ENCODE measurements at places on chromosomes 11 and 22.
A peak's percentile ranks its signal among the peaks of the same experiment; 100 is the strongest.

GRCh38 chr11:104073950-104074705, 37.7 kb downstream of the DDI1 start:
- DNase-seq, result peak; percentile 45

GRCh38 chr22:42368379-42369249, 63.6 kb downstream of the NFAM1 start:
- DNase-seq, result no peak

- no peak for DNase-seq
Measured at GRCh38 chr11:882596-882995, 28.0 kb downstream of the CHID1 start.

DNA sequence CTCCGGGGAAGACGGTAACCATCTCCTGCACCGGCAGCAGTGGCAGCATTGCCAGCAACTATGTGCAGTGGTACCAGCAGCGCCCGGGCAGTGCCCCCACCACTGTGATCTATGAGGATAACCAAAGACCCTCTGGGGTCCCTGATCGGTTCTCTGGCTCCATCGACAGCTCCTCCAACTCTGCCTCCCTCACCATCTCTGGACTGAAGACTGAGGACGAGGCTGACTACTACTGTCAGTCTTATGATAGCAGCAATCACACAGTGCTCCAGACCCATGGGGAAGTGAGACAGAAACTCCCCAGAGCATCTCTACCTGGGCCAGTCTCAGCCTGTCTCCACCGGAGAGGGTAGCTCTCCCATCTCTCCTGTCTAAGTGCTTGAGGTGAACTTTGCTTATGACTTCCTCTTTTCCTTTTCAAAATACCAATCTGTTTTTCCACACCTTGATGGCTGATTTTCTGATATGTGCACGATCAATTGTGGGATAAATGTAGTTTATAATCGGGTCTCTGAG, 48.5 kb upstream of the VPREB1 start:
- DNase-seq, result no peak

- no peak for DNase-seq
Measured at GRCh38 chr22:42296381-42296853, 26.0 kb upstream of the TCF20 start.

DNA sequence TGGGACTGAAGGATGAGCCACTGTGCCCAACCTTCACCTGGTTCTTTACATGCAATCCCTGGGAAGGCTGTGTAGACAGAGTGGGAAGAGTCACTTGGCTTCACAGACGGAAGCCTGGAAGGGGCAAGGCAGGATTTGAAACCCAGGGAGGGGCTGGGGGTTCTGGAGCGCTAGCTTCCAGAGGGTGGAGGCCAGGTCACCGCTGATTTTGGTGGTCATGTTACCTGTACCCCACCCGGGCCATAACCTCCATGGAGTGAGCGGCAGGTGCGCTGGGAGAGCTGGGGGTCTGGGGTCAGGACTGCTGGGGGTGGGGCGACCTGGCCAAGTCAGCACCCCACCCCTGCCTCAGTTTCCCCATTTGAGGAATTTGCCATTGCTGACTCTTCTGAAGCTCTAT, 38.3 kb downstream of the PDGFB start:
- DNase-seq, result no peak

GRCh38 chr11:110147962-110148709, 54.9 kb downstream of the ZC3H12C start:
- peak; percentile 97 for DNase-seq

DNA sequence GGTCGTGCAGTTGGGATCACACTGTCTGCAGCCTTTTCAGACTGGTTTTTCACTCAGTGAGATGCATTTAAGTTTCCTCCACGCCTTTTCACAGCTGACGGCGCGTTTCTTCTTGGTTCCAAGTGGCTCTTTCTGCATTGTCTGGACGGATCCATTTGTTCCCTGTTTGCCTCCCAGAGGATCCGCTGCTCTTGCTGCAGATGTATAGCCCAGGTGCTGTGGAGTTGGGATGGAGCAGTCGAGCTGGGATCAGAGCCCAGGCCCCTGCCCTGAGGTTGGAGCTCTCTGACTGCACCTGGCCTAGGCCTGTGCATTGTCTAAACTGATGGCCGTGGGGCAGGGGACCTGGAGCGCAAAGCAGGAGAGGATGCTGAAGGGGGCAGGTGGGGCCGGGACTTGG, 51.6 kb downstream of the PARVB start:
- no peak for DNase-seq

- DNase-seq, result peak; percentile 40
Measured at GRCh38 chr11:83162377-83162776, 5.4 kb downstream of the PCF11 start.

DNA sequence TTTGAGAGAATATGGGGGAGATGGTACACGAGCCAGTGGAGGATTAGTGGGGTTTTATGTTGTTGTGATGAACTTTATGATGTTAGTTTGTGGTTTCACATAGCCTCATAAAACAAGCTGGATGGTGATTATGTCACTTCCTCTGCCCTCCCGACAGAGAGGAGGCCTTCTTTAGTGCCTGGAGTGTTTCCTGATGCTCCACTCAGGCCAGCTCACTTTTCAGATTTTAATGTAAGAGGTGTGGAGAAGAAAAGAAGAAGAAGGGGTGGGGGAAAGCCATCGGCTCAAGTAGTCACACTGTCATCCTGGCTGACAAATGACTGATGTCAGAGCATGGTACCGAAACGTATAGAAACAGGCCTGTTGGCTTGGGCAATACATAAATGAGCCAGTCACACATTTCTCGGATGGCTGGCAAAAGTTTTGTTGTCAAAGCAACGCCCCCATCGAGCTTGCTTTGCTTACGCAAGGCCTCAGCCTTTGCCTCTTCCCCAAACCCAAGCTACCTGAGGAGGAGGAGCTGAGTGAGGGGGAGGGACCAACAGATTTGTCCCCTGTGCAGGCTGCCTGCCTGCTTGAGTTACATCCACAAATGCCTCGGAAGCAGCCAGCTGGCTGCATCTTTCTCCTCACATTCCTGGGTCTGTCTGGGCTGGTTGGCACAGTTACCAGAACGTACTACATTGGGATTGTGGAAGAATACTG, at the start of gene HEPHL1:
HEPHL1 (plus strand) TSS at position 578 of the 705 bp plus-strand sequence; CDS start at position 593, 15 bp downstream.
- no peak for DNase-seq

- DNase-seq, result no peak
Measured at GRCh38 chr22:17007852-17008731, at the start of gene GAB4. GAB4 (minus strand) TSS chr22:17008222; CDS start chr22:17008114, 108 bp downstream.

- DNase-seq, result peak; percentile 70
Measured at GRCh38 chr11:104467404-104467803, 303.5 kb upstream of the PDGFD start.

GRCh38 chr22:37175414-37176281, 12.4 kb downstream of the C1QTNF6 start:
- DNase-seq, result no peak

- no peak for DNase-seq
Measured at GRCh38 chr11:5922749-5923426, 19.2 kb upstream of the OR56A3 start.

DNA sequence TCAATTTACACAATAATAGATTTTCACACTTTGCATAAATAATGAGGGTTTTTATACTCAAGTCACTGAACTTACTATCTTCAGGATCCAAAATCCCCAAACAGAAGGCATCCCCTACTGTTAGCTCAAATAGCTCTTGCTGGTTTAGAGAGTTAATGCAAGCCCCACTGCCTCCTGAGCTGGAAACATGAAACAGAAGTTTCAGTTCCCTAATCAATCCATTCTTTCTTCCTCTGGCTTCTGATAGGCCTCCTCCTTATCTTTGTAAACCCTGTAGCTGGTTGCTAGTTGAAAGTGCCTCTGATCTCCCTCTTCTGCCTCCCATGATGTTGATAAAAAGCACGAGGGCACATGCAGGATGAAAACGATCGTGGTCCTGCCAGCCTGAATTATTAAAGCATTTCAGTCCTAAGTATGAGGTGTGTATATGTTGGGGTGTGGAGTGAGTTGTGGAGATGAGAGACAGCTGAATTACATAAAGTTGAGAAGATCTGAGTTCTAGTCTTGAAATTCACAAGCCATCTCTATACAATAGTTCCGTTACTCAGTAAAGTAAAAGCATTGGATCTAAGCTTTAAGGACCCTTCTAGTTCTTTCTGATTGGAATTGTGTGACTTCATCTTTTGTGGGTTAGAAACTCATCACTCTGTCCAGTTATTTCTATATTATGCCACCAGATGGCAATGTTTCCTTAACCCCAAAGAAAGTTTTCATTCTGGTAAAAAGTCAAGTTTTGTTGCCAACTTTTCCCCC, 35.0 kb upstream of the EHF start:
- peak; percentile 81 for DNase-seq

GRCh38 chr22:49958366-49958921, 2.1 kb upstream of the PIM3 start:
- no peak for DNase-seq

GRCh38 chr11:1219446-1219833, 3.4 kb upstream of the MUC5B start:
- DNase-seq, result no peak
